ENCODE measurements at places on chromosomes 3 and 15.
A peak's percentile ranks its signal among the peaks of the same experiment; 100 is the strongest.

DNA sequence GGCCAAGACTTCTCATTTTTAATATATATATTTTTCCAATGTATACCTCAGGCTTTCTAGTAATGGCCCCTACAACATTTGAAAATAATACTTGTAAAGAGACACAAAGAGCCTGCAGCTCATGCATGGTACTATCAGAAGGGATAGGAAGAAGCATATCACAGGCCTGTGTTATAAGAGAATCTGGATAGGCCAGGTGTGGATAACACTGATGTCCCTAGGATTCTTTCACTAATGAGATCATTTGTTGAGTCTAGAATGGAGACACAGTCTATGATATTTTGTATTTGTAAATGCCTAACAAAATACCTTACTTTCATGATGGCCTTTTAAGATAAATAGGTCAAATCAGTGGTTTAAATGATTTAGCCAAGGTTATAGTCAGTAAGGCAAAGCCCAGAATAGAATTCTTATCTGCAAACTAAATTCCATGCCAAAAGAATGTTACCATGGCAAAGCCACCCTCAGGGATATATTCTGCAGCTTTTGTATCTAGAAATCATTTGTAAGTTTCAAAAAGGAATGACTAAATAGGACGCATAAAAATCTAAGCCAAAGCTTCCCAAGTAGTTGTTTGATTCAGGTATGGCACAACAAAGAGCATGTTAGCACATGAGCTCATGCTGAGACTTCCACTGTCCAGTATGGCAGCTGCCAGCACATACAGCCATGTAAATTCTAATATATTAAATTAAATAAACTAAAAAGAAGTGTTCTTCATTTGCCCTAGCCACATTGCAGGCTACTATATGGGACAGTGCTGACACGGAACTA lies 10.0 kb downstream of the DCP1A start:
- no peak for DNase-seq

- no peak for DNase-seq
Observed at GRCh38 chr3:45965653-45966052, 22.4 kb downstream of the CXCR6 start.

DNA sequence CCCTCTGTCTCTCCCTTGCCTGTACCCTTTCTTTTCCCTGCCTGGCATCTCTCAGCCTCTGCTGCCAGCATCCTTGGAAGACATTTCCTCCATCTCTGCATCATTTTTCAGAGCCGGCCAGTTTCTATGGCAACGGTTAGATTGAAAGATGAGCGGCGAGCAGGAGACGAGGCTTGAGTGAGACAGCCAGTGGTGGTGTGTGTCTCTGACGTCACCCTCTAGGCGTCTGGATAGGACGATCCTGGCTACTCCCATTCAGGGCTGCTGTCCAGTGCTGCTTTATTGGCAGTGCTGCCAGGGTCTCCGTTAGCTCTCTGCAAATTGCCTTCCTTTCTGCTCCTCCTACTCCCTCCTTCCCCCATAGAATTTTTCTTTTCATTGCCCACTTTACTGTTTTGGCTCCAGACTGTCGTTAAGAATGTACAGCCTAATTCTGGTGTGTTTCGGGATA lies 57.9 kb downstream of the TRAK1 start:
- DNase-seq: no peak

DNA sequence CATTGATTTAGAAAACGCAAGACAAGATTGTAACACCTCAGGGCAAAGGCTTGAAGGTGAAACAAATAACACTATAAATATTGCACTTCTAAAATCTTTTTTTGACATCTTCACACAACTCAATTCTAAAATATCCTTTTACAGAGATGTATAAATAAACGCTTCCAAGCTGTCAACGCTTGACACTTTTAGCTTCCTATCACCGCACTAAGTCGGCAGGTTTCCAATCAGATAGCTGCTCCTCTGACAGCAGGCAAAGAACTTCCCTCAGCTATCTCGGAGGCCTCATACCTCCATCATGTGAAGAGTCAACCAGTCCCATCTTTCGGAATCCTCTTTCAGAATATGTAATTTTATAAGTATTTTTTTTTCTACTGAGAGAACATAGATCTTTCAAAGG lies 71.0 kb downstream of the PCOLCE2 start:
- DNase-seq: no peak

DNA sequence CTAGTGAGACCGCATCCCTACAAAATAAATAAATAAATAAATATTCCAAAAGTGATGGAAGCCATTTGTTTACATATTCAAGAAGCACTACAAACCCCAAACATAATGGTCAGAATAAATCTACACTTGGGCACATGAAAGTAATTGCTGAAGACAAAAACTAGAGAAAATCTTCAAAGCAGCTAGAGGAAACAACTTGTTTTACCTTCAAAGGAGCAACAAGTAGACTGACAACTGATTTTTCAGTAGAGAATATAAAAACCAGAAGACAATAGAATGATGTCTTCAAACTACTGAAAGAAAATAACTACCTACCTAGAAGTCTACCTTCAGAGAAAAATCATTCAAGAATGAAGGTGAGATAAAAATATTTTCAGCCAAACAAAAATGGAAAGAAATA lies 89.4 kb downstream of the TPRA1 start:
- no peak for DNase-seq

DNA sequence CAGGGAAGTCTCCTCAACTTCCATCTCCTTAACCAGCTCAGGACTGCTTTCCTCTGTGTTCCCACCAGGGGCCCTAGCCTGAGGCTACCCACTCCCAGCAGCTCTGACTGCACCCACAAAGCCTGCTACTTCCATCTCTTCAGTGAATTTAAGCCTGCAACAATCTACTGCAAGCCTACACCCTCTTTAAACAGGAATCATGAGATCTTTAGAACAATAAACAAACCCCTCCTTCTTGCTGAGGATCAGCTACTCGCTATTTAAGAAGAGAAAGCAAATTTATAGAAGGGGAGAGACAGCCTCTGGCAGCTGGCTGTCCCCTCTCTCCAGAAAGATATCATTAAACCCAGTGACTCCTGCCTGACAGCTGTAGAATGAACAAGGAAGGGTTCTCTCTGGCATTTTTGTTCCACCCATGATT lies 51.9 kb downstream of the ARHGAP31 start:
- DNase-seq: peak; percentile 20

DNA sequence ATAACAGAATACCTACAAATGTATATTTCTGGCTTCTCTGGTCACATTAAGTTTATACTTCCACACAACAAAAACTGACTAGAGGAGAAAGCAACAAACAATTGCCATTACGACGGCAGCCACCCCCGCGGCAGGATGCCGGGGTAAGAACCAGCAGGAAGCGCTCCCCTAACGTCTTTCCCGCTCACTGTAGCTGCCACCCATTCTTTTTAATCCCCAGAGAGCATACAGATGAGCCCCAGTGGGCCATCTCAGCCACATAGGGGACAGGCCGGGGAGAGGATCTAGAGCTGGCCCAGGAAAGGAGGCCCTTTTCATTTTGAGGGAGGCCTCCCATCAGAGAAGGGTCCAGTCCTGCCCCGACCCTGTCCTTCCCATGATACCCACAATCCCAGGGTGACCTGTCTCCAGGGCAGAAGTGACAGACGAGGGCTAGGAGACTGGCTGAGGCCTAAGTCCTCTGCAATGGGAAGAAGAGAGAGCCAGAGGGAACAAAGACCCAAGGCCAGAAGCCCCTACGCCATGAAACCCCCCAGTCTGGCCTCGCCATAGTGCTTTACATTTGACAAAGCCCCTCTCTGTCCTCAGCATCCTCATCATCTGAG lies 3.6 kb upstream of the CALML4 start:
- DNase-seq: no peak

- no peak for DNase-seq
Observed at GRCh38 chr3:123899300-123899865, 15.3 kb upstream of the MYLK start.

DNA sequence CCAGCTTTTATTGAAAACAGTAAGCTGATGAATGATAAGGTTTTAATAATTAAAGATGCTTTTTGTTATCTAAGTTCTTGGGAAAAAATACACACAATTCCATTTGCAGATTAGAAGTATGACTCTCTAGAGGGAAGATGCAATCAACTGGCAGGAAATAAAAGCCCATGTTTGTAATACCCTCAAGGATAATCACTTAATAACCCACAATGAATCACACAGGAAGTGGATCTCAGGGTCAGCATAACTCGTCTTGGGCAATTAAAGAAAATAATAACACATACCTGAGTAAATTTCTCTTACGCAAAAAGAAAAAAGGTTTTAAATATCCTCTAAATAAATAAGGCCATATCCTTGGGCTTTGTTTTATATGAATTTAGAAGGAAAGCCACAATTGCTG lies 9.4 kb upstream of the EID1 start:
- DNase-seq: no peak

DNA sequence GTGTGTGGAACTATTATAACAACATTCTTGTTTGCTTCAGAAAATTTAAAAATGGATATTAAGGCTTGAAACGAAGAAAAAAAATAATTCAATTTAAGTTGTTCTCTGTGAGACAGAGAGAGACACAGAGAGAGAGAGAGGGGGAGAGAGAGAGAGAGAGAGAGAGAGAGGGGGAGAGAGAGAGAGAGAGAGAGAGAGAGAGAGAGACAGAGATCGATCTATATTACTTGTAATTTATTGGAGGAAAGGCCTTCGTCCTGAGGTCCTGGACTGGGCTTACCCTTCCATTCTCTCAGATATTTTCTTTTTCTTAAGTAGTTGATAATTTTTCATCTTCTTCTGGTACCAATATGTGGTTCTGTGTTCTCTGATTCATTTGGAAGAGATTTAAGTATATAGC lies 25.9 kb downstream of the MFSD1 start:
- DNase-seq: no peak

DNA sequence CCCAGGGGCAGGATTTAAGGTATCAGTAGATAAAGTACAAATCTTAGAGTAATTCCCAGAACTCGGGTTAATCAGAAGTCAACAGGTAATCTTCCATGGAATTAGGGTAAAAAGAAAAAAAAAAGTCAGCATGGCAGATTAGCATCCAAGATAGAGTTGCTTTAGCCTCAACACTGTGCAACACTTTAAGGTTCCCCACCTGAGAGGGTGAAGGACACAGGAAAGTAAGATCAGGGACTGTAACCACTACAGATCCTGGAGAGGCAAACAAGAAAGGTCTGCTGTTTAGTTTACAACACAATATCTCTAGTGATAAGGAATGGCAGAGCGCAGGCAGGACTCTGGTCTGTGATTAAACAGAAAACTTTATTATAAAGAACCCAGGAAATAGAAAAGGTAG lies 4.1 kb upstream of the PHLDB2 start:
- DNase-seq: no peak

- no peak for DNase-seq
Observed at GRCh38 chr3:119368298-119368697, 74.1 kb downstream of the ARHGAP31 start.

DNA sequence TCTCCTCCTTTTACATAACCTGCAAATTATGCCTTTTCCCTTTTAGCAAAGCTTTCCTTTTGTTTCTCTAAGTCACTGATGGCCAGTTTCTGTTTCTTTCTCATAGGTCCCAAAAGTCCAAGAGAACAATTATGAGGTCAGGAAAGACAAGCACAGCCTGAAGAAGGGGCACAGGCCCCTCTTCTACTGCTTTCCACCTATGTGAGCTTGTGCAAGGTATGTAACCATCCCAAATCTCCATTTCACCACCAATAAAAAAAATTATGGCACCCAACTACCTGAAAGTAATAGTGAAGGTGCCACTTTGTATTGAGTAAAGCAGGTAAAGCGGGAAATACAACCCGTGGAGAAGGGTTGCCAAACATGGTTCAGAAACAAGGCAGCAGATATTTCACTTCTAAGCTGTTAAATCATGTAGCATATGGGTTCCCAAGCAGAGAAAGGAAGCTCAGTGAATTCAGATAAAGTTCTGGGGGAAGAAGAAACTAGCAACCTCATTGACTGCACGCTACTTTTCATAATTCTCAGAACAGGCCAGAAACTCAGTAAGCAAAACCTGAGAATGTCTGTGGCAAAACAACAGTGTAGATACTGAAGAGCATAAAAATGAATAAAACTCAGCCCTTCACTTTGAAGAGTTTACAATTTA lies 4.2 kb downstream of the PLOD2 start:
- DNase-seq: no peak

DNA sequence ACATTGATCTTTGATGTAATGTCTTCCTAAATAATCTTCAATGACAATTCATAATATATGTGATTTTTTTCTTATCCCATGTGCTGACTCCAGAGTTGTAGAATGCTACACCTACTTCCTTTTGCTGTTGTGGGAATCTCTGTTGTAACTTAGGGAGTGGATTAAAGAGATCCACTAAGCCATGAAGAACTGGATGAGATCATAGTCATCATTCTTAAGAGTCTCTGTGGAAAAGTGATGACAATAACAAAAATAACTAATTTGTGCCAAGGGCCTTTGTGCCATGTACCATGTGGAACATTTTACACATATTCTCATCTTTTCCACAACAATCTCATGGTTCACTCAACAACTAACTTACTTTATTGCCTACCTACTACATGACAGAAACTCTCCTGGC lies 162.9 kb upstream of the PDZRN3 start:
- no peak for DNase-seq

DNA sequence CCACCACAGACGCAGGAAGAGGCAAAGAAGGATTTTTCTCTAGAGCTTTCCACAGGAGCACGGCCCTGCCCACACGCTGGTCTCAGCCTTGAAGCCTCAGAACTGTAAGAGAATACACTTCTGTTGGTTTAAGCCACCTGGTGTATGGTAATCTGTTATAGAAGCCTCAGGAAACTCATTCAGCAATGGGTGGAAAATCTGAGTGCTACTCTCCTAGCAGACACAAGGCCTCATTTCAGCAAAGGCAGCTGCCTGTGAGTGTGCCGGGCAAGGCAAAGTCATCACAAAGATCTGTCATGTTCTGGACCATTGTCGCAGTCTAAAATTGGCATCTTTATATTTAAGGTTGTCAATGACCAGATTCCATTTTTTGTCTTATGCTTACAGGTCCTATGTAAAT lies 31.0 kb downstream of the ATP10A start:
- no peak for DNase-seq

DNA sequence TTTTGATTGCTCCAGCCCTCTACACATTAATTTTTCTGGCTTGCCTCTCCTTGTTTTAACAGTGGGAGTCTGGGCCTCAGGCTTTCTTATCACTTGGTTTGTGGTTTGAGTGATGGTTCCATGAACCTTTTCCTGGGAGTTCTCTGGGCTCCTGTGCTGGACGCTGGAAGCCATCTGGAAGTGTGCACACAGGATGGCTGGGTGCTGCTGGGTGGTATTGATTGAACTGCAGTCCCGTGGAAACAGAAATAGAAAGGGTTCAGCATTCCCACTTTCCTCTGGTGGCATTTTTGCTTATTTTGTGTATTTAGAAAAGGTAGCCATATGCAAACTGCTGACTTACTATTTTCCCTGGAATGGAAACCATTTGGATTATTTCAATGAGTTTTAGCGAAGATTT lies 25.6 kb downstream of the MITF start:
- no peak for DNase-seq

GRCh38 chr15:100570735-100571313 lies 31.2 kb downstream of the LINS1 start:
- no peak for DNase-seq

GRCh38 chr3:45574067-45574494 lies 20.5 kb upstream of the LIMD1 start:
- DNase-seq: no peak

DNA sequence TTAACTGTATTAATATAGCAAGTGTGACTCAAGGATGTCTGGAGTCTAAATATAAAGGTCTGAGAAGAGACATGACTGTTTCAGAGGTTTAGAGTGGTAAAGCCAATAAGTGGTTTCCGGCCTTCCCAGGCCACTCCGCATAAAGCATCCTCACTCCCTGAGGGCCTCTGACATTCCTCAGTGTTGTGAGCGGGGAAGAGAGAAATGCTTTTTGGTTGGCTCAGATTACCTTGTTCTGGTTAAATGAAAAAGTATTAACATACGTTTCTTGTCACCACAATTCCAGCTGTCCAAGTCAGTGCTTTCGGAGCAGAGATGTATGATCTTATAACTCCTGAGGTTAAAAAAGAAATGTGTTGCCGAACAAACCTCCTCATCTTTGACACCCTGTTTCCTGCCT lies 103.8 kb downstream of the RBMS3 start:
- no peak for DNase-seq
